ENCODE measurements at places on chromosomes 12 and 14.

- DNase-seq = no peak
Observed at GRCh38 chr12:50839042-50839441, 3.7 kb upstream of the TMPRSS12 start.

DNA sequence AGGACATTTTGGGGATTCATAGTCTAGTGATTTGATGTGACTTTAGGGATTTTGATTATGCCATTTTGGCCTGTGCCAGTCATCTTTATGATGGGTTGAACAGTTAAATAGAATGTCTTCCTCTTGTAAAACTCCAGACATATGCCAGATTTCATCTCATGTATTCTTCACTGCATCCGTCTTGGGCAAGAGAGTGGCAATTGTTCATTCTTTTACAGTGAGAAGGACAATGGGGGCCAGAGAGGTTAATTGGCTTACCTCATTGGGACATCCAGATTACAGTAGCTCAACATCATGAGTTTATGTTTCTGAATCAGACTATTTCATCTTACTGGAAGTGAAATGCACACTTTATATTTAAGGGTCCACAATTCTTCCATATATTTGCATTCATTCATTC lies 108.2 kb upstream of the SLC38A2 start:
- DNase-seq = no peak

- no peak for DNase-seq
Observed at GRCh38 chr14:102503641-102504327, 5.8 kb downstream of the ANKRD9 start.

DNA sequence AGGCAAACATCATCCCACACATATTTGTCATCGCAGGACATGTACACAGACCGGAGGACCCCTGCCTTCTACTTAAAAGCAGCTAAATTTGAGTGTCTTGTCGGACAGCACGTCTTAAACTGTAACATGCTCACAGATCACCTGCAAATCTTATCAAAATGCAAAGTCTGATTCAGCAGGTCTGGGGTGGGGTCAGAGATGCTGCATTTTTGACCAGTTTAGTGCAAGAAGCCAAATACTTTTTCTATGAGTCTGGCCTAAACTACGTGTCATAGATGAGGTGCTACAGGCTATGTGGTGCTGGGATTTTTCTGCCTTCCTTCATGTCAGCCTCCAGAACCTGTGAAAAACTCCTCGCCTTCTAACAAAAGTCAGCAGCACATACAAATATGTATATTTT lies 178.8 kb upstream of the LHX5 start:
- no peak for DNase-seq

GRCh38 chr12:64608901-64609535 lies 1.3 kb upstream of the RASSF3 start:
- DNase-seq = peak; percentile 63

- no peak for DNase-seq
Observed at GRCh38 chr12:87201598-87201997, 827.6 kb downstream of the C12orf50 start.

DNA sequence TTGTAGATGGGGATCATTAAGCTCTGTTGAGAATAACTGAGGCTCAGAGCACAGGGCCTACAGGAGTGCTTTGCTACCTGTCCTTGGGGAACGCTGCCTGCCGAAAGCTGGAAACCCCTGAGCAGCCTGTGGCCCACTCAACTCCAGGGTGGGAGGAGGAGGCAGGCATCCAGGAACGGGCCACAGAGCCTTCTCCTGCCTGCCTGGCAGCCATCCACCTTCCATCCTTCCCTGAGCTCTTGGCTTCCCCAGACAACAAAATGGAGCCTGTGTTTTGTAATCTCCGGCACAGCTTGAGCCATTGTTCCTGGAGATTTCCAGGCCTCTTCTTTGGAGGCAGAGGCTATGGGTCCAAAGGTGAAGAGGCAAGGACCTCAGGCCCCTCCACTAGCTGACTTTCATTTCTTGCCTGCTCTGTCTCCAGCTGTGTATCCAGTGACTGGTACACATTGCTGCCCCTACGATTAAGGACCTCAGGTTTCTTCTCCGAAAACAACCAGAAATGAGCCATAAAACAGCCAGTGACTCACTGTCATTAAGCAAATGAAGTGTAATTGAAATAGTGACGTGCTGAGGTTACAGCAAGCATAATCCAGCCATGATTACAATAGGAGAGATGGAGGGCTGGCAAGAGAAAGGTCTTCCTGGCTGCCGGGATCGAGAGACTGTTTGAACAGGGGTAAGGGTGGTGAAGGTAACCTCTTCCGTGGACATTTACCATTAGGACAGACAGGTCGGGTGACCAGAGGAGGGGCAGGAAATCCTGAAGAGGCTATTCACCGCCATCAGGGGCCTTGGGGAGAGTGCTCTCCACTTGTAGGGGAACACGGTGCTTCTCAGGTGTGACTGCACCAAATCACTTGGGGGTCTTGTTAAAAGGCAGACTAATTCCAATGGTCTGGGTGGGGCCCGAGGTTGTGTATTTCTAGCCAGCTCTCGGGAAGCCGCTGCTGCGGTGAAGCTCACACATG lies 56.3 kb upstream of the KCNA5 start:
- no peak for DNase-seq

DNA sequence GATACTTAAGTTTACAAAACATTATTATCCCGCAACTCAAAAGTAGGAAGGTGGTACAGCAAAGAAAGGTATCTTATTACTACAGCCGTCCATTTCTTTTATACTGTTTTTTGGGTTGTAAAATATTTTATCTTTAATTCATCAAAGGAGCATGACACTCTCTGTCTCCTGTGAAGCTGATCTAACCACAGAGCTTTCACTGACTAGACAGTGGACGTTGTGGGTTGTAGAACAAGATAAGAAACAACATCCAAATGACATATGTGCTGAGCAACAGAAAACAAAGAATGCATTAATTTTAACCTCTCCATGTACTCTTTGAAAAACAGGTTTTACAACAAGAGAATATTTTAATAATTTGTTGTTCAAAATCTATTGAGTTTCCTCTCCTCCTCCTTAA lies 195.9 kb upstream of the FBXO33 start:
- no peak for DNase-seq

GRCh38 chr12:122949405-122949804 lies 16.9 kb downstream of the ABCB9 start:
- DNase-seq = no peak

GRCh38 chr12:81294325-81295190 lies 216.7 kb downstream of the ACSS3 start:
- no peak for DNase-seq

GRCh38 chr12:45774508-45775162 lies 45.1 kb downstream of the ARID2 start:
- DNase-seq = peak; percentile 6

DNA sequence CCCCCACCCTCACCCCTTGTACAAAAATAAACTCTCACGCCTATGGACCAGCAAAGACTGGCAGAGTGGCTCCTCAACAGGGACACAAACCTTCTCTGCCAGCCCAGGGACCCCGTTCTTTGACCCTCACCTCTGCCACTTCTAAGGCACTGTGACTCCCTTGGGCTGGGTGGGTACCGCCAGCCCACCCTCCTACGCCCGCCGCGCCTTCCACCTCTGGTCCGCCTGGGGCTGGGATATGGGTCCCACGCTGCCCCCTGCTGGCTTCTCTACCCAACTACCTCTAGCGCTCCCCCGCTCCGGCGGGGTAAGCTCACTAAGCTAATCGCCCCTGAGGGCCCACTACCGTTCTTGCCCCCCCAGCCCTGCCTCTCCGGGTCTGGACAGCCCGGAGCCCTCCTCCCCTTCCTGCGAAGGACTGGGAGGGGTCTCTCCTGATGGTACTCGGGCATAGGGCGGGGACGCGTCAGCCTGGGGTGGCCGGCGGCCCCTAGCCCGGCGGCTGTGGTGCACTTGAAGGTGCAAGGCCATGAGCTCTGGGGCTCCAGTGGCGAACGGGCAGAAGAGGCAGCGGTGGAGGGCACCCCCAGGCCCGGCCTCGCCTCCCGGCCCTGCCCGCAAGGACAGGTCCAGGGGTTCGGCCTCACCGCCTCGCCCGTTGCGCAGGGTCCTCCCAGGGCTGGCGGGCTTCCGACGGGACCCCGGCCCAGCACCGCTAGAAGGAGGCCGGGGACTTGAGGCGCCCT lies 8.1 kb downstream of the ZNF219 start:
- no peak for DNase-seq

GRCh38 chr12:96882862-96883261 lies 24.2 kb upstream of the NEDD1 start:
- DNase-seq = peak; percentile 30

DNA sequence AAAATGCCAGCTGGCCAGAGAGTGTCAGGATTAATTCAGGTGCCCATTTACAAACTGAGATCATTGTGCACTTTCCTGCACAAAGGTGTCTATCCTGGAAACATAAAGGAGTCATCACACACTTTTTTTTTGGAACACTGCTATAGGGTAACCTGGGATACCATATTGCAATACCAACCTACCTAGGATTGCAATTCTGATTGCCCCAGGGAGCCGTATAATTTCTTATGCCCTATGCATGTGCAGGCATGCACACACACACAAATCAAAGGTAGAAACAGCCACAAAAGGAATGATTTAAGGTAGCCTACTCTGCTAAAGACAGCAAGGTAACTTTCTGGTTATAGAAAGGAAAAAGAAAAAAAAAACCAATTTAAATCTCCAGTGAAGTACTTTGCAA lies 285.3 kb upstream of the KITLG start:
- no peak for DNase-seq

DNA sequence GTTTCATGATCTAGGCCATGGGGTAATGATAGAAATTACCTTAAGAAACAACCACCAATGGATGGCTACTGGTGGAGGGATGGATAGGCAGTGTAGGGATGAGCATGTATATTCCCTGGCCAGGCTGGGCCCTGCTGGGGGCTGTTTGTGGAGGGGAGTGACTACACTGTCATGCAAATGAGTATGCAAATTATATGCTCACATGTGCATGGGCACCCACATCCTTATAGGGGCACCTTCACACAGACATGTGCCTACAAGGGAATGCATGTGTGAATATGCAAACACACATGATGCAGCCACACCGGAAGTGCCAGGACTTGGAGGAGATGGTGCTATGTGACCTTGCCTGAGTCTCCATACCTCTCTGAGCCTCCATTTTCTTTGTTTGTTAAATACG lies 39.7 kb upstream of the FAM222A start:
- DNase-seq = no peak

DNA sequence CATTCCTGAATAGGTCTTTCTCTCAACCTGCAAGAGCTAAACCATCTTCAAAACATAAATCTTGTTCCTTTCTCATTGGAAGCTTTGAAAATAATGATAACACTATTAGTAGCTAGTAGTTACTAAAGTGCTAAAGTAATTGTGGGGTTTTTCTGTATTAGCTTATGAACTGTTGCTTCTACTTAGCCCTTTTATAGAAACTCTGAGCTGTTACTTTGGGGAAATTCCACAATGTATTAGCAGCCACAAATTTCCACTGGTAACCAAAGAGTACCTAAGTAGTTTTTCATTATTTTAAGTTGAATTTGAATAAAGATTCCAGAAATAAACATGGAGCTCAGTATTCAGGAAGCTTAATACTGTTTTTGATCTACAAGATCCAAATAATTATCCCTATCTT lies 6.4 kb upstream of the MAPK1IP1L start:
- DNase-seq = no peak

- DNase-seq = no peak
Observed at GRCh38 chr12:75508159-75508558, 3.2 kb downstream of the KRR1 start.

GRCh38 chr12:79535751-79536150 lies 155.0 kb downstream of the PAWR start:
- DNase-seq = no peak

DNA sequence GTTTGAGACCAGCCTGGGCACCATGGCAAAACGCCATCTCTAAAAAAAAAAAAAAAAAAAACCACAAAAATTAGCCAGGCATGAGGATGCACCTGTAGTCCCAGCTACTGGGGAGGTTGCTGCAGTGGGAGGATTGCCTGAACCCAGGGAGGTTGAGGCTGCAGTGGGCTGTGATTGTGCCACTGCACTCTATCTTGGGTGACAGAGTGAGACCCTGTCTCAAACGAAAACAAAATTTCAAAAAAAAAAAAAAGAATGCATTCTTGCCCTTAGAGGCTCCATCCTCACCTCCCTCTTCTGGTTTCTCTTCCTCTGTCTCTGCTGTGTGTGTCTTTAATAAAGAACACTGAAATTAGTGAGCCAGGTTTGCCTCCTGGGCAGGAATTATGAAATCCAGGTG lies 107.8 kb downstream of the VCPKMT start:
- DNase-seq = no peak

- no peak for DNase-seq
Observed at GRCh38 chr14:74290415-74290814, 12.3 kb downstream of the ABCD4 start.

- peak; percentile 26 for DNase-seq
Observed at GRCh38 chr14:29442696-29443095, 485.0 kb downstream of the PRKD1 start.

GRCh38 chr12:122422730-122423257 lies 325 bp upstream of the CLIP1 start:
- DNase-seq = peak; percentile 51

- no peak for DNase-seq
Observed at GRCh38 chr12:24928131-24928530, 20.8 kb downstream of the BCAT1 start.

GRCh38 chr14:53954551-53955228 lies 1.9 kb downstream of the BMP4 start:
- DNase-seq = peak; percentile 9

GRCh38 chr12:26122681-26123481 lies 2.0 kb downstream of the BHLHE41 start:
- DNase-seq = peak; percentile 95

DNA sequence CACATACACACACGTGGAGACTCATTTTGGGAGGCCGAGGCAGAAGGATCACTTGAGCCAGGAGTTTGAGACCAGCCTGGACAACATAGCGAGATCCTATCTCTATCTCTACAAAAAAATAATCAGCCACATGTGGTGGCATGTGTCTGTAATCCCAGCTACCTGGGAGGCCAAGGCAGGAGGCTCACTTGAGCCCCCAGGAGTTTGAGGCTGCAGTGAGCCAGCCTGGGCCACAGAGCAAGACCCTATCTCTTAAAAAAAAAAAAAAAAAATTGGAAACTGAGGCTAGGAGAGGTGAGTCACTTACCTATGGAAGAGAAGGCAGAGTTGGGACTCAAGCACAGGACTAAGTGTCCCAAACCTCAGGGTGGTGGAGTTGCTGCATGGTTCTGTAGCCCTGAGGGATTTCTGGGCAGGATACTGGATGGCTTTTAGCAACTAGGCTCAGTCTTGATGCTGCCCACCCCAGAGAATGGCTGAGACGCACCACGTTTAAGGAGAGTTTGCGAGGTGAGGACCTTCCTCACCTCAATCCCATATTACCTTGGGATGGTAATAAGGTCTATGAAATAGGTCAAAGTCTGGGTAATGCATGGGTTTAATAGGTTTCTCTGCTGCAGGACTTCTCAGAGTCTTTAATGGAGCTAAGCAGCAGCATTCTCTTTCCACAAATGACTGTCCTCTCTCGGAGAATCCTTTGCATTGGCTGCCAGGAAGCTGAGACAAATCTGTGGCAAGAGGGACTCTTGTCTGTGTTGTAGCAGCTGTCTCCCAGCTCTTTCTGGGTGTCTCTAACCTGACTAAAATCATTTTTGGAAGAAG lies 35.6 kb downstream of the SH2B3 start:
- no peak for DNase-seq
